ENCODE measurements at places on chromosomes 13 and 19. TPM values are rescaled to one million over a fixed set of nuclear protein-coding genes. Genes with fewer than 3 reads are reported as not detected.

DNA sequence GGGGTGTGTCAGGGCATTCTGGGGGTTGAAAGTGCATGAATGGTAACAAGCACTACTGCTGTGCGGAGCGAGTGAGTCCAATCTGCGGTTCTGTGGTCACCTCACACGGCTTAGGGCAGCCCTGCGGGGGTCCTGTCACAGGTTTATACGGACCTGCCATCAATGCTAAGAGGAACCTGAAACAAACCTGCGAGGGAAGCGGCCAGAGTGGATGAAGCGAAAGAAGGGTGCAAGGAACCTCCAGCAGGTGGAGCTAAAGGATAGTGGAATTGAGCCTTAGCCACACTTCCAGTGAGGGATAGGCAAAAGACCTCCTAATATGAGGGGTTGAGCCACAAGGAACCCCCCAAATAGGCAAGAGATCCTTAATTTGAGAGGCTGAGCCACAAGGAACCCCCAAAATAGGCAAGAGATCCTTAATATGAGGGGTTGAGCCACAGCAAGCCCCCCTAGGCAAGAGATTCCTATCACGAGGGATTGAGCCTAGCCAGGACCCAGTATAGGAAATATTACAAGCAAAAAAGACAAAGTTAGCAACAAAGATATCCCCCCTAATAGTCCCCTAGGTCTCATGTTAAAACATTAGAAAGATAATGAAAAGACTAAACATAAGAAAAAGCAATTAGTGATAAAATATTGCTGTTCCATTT, 6.3 kb upstream of the ZNF69 start:
- DNase-seq: peak; percentile 66

- DNase-seq: no peak
Observed at GRCh38 chr13:49315036-49315565, 67.4 kb downstream of the CDADC1 start.

Gene LILRA6
- 143 TPM for polyA plus RNA-seq

Gene CEACAM7
- polyA plus RNA-seq: not detected

- DNase-seq: peak; percentile 40
Observed at GRCh38 chr13:39401046-39401705, 201.8 kb downstream of the LHFPL6 start.

GRCh38 chr13:113456116-113456702, 2.9 kb upstream of the ADPRHL1 start:
- no peak for DNase-seq

Gene URAD
- 0.12 TPM for polyA plus RNA-seq

- no peak for DNase-seq
Observed at GRCh38 chr19:5023128-5023571, 54.2 kb downstream of the KDM4B start.

GRCh38 chr13:57857945-57858344, 226.4 kb downstream of the PCDH17 start:
- no peak for DNase-seq

Gene TJP3
- polyA plus RNA-seq: not detected

GRCh38 chr13:44382635-44383145, 9.1 kb downstream of the SERP2 start:
- no peak for DNase-seq

DNA sequence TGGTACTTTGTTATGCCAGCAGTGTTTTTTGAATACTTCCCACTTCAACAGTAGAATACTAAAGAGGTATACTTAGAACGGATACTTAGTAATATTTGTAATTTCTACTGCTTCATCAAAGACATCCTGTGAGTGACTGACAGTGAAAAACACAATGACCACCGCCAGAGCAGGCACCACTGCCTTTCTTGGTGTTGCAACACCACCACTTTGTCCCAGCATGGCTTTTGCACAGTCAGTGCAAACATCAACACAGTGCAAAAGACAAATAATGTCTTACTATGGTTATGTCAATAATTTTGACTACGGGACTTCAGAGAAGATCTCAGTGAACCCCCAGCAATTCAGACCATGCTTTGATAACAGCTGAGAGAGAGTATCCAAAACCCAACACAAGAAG, 220.5 kb downstream of the RBM26 start:
- no peak for DNase-seq

Gene ZNF90
- not detected for polyA plus RNA-seq

Gene ZNF837
- polyA plus RNA-seq: 0.13 TPM

DNA sequence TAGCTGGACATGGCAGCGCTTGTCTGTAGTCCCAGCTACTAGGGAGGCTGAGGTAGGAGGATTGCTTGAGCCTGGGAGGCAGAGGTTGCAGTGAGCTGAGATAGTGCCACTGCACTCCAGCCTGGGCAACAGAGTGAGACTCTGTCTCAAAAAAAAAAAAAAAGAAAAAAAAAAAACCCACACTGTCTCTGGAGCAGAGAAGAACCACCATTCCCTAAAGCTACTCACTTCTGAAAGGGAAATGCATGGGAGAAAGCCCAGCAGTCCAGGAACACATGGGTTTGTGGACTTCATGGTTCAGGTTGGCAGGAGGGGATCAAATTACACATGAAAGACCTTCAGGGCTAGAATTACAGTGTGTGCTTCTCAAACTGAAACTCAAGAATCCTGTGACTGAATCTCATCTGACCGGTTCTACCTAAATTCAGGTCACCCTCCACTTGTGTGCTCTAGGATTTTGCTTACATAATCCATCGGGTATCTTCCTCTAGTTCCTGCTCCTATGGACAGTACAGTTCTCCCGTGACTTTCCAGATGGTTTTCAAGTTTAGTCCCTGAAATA, 30.2 kb upstream of the CPB2 start:
- no peak for DNase-seq

DNA sequence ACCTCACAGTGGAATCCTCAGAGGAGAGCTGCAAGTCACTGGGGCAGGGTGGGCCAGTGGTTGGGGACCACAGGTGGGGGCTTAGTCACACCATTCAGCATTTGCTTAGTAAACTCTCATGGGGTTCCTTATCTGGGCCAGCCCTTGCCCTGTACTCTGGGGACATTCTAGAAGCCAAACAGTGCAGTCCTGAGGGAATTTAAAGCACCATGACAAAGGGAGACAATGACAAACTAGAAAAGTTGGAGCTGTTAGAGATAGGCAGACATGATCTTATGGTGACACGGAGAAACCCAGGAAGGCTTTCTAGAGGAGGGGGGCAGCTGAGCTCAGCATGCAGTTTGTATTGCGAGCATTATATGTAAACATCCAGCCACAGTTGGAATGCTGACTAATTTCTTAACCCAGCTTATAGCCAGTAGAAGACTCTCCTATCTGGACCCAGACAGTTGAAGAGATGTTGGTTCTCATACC, 87.6 kb downstream of the ZNF429 start:
- DNase-seq: no peak

GRCh38 chr13:22198641-22199217, 527.9 kb downstream of the FGF9 start:
- no peak for DNase-seq

- no peak for DNase-seq
Observed at GRCh38 chr19:1015782-1016646, 4.9 kb downstream of the TMEM259 start.

Gene PPP1R37
- 11.8 TPM for polyA plus RNA-seq

- no peak for DNase-seq
Observed at GRCh38 chr19:15404780-15405211, 14.0 kb downstream of the AKAP8L start.

DNA sequence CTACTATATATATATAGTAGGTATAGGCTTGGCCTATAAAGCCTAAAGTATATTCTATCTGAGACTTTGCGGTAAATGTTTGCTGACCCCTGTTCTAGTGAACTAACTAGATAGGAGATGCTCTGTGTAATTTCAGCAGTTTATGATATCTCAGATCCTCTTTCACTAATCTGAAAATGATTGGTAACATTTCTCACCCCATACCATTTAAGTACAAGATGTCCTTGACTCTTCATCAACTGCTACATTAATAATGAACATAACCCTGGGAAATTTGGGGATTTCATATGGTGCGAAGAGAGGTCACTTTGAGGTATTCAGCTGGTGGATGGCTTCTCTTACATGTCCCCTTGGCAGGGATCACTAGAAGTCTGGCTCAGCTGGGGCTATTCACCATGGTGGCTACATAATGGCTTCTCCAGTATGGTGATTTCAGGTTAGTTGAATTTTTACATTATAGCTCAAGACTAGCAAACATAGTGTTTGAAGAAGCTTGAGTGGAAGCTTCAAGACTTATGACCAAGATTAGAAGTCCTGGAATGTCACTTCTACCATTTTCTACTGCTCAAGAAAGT, 103.6 kb upstream of the MYCBP2 start:
- no peak for DNase-seq

Gene SIGLEC5
- 12.6 TPM for polyA plus RNA-seq

DNA sequence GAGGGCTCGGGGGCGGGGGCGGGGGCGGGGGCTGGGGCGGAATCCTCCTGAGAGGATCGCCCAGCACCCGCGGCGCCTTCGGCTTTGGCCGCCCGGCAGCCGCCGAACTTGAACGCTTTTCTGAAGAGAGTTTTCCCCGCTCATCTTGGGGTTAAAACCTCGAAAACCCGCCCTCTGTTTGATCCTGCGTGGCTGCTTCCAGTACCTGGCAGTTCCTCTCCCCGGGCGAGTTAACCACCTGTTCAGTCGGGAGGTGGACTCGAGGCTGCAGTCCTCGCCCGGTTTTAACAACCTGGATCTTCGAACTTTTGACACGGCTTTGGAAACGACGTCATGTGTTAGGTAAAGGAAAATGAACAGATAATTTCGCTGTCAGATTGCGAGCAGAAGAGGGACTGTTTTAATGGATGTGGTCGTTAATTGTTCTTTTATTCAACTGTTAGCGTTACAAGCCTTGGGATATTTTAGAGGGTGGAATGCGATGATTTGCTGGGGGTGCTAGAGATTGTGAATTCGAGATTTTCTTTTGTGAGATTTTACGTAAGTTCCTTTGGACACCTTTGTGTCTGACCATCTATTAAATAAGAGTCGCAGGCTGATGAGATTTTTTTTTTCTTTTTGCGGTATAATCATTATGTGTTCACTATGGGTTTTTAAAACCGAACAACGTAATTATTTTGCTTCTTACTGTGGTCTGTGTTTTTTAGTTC, 1.0 kb downstream of the FNDC3A start:
- no peak for DNase-seq

Gene PNMA8A
- not detected for polyA plus RNA-seq

DNA sequence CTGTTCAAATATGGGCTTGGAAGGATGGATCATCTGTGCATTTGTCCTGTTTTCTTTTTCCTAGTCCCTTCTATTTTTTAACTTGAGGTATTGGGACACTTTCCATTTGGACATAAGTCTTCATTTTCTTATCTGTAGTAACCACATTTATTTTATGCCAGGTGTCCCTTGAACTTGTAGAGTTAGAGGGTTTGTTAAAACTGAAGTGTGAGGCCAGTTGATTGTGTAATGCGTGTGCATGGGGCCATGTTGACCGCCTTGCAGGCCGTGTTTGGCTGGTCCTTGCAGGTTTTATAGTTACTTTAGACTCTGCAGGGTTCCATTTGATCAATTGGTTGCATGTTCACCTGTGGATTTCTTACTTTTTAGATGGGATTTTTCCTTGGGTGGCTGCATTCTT, 21.0 kb downstream of the SAE1 start:
- no peak for DNase-seq

DNA sequence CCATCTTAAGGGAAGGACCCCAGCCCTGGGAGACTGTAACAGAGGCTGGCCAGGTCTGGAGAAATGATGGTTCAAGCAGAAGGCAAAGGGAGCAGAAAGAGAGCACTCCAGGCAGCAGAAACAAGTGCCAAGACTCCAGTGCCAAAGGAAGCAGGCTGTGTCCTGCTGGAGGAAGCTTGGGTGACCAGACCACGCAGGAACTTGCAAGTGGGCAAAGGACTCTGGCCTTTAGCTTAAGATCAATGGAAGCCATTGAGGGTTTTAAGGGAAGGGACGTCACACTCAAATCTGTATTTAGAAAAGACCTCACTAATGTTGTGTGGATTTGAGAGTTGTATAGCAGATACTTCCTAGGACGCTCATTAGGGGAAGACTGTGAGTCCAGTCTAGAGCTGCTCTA, 95.5 kb downstream of the MIPEP start:
- DNase-seq: no peak

DNA sequence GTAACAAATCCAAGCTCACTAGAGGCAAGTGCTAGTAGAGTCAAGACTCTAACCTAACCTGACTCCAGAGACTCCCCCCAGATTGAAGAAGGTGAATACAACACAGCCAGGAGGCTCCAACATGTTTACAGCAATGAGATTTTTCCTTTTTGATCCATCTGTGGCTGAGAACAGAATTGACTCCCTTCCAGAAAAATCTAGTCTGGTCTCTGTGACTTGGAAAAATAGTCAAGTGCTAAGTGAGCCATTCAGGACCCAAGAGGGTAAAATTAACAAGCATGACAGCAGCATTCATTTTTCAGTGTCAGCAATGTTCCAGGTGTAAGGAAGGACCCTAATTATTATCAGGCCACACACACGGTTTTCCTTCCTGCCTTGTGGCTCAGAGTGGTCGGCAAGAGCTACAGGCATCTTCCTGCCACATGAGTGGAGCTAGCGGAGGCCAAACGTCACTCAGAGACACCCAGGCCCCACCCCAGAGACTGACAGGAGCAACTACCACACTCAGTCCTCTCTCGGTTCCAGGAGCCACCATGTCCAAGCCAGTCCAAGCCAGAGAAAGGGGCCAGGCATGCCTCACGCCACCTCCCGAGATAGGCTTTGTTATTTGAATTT, 395.1 kb downstream of the FOXO1 start:
- DNase-seq: no peak

Gene MAP4K1
- polyA plus RNA-seq: 22.4 TPM

Data from CD14-positive monocyte (primary cell).